Fibroblast of the aortic adventitia (primary cell): ENCODE measurements at places on chromosomes 2 and 18. TPM values are rescaled to one million over a fixed set of nuclear protein-coding genes. Genes with fewer than 3 reads are reported as not detected.

Gene SERPINB4
- not detected in 2 replicates for total RNA-seq

Gene FOXD4L1
- total RNA-seq, result 0.09 and 0.16 TPM in 2 replicates

Gene GAL3ST2
- 0.25 TPM in 1 of 2 replicates, not detected in the other for total RNA-seq

Gene CGREF1
- total RNA-seq, result 4.7 and 9.3 TPM in 2 replicates

Gene PGAP1
- 10.3 and 14.7 TPM in 2 replicates for total RNA-seq
